Regular cardiac myocyte (primary cell): ENCODE measurements at places on chromosomes 1 and 21. TPM values are rescaled to one million over a fixed set of nuclear protein-coding genes. Genes with fewer than 3 reads are reported as not detected.

The CA14 gene
- total RNA-seq = not detected in 2 replicates

The CD53 gene
- not detected in 2 replicates for total RNA-seq

The GLMN gene
- 8.7 and 11.9 TPM in 2 replicates for total RNA-seq

The KRTAP21-2 gene
- not detected in 2 replicates for total RNA-seq

The TMEM39B gene
- 2.5 and 5.9 TPM in 2 replicates for total RNA-seq

The OR10Z1 gene
- not detected in 2 replicates for total RNA-seq

The GSTM1 gene
- 7.0 TPM in 1 of 2 replicates, not detected in the other for total RNA-seq

The LRRC42 gene
- 26.5 and 29.6 TPM in 2 replicates for total RNA-seq

The IRF6 gene
- 0.19 and 0.85 TPM in 2 replicates for total RNA-seq

The WDR64 gene
- total RNA-seq = not detected in 2 replicates

The KCNJ9 gene
- total RNA-seq = under 0.01 TPM in 1 of 2 replicates, not detected in the other

The SLC35A3 gene
- 34.4 and 39.9 TPM in 2 replicates for total RNA-seq

The LCE6A gene
- not detected in 2 replicates for total RNA-seq

The HEYL gene
- 0.19 and 0.28 TPM in 2 replicates for total RNA-seq

The TAS1R2 gene
- not detected in 2 replicates for total RNA-seq

The FMO5 gene
- 0.19 and 2.5 TPM in 2 replicates for total RNA-seq

The ZBTB21 gene
- 7.7 and 9.0 TPM in 2 replicates for total RNA-seq
